ENCODE measurements at places on chromosomes 16 and 17.

DNA sequence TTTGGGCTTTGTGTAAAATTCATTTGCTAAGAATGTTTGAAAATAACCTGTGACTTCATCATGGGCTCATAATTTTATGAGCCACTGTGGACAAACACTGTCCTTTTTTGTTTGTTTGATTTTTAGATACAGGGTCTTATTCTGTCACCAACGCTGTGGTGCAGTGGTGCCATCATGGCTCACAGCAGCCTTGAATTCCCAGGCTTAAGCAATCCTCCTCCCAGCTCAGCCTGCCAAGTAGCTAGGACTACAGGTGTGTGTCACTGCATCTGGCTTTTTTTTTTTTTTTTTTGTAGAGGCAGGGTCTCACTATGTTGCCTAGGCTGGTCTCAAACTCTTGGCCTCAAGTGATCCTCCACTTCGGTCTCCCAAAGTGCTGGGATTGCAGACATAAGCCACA lies 8.3 kb downstream of the TEX2 start:
- no peak for DNase-seq

GRCh38 chr16:19929062-19929511 lies 44.4 kb upstream of the GPRC5B start:
- DNase-seq: no peak

GRCh38 chr16:252366-253337 lies 18.0 kb downstream of the FAM234A start:
- DNase-seq: no peak

DNA sequence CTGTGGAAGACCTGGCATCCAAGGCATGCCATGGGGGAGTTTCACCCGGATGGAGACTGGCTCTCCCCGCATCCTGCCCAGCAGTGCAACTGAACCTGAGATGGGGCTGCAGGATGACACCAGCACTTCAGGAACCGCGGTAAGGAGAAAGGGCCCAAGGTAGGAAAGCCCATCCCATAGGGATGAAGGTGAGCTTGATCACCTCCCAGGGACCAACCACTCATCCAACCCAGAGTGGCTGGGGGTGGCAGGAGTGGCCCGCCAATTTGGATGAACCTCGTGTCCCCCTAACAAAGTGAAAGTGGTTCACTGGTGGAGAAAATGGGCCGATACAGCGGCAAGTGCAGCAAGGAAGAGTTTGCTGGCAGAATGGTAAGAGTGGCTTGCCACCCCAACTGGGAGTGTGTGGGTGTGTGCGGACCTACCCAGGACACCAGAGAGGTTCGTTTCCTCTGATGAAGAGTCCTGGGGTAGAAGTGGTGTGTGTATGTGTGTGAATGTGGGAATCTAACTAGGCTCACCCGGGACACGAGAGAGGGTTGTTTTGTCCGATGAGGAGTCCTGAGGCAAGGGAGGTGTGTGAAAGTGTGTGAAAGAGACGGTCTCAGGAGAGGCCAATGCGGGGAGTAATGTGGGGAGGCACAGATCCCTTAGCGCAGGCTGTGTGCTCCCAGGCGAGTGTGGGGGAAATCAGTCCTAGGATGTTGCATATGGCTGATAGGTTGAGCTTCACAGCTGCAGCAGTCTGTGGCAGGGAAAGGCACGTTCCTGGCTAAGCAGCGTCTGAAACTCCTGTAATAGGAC lies 22.6 kb downstream of the ACSM1 start:
- no peak for DNase-seq

- no peak for DNase-seq
These were observed 19.0 kb upstream of the OSGIN1 start for GRCh38 chr16:83933885-83934683.

- no peak for DNase-seq
These were observed 29.0 kb downstream of the GLG1 start for GRCh38 chr16:74577882-74578366.

- no peak for DNase-seq
These were observed 16.2 kb downstream of the MARCHF10 start for GRCh38 chr17:62791767-62792446.

DNA sequence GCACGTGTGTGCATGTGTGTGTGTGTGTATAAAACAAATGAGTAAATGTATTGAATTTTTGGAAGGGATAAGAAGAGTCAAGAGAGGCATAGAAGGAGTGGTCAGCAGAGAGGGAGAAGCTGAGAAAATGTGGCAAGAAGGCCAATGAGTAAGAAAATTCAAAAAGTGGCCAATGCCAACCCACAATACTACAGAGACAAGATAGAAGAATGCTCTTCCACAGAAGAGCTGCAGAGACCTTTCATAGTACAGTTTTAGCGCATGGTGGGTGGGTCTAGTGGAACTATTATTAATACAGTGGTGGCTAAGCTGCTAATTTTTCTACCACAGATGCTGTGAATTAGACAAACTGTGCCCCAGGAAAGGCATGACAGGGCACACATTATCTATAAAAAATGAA lies 233.5 kb downstream of the NTN1 start:
- DNase-seq: no peak

- no peak for DNase-seq
These were observed 202.8 kb upstream of the CPHXL start for GRCh38 chr16:75929046-75929445.

DNA sequence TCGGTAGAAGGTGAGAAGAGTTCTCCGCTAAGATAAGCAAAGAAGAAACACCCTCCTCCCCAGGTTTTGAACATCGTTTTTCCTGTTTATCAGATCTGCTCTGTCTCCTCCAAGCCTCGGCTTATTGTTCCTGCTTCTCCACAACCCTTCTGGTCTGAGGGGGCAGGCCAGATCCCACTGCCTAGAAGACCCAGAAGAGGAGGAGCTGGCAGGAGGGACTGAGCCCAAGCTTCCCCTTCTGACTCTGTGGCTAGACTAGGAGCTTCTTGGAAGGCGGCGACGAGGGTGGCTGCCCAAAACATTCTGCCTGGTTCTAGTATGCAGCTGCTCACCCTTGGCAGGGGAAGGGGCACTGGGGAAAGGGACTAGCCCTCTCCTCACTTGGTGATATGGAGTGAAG lies 5.2 kb upstream of the HOXB5 start:
- DNase-seq: no peak

DNA sequence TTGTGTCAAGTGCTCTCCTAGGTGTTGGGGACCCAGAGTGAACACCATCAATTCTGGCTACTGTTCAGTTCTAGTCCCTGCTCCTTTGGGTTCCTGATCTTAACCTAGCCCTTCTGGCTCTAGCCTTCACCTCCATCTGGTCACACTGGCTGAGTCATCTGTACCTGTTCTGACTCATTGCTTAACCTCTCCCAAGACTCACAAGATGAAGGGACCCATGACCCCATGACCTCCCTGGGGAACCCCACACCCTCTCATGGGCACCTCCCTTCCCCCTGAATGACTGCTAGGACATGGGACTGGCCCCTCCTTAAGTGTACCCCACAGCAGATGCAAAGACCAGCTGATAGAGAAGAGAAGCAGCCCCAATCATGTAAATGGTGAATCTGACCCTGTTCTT lies 345.8 kb upstream of the CDH5 start:
- DNase-seq: no peak

DNA sequence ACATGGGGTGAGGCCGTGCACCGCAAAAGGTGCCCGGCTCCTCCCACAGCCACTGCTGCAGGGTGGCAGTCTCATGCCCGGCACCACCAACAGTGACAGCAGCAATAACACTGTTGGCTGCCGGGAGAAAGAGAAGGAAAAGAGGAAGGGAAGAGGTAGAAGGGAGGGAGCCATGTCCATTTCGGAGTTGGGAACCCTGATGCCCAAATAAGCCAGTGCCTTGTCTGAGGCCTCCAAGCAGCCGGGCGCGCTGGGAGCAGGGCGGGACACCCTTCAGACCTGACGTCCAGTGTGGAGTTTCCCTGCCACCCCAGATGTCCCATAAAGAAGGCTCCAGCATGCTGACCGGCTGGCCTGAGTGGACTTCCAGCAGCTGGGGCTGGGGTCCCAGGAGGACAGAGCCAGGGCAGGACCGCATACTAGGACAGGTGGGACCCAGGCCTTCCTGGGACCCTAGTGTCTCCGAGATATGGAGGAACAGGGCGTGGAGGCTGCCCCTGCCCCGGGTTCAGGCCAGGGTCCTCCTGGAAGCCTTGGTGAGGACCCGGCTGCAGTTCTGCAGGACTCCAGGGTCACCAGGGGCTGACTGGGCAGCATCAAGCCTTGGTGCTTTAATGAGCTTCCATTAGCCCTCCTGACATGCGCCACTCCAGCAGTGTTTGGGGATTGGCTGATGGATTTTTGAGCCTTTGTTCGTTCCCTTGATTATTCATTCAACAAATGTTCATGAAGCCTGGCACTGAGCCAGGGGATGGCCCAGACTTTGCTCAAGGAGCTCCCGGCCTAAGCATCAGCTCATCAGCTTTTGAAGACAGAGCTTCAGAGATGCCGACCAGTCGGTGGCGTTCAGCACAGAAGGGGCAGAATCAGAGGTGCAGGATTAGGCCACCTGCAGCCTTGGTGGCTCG lies 223.6 kb upstream of the CIBAR2 start:
- DNase-seq: no peak

Data from NCI-H446 treated with DMSO at 0.1 percent for 48 hours (cell line).